CD4-positive, alpha-beta T cell (primary cell): ENCODE measurements at places on chromosomes 7 and 10.

DNA sequence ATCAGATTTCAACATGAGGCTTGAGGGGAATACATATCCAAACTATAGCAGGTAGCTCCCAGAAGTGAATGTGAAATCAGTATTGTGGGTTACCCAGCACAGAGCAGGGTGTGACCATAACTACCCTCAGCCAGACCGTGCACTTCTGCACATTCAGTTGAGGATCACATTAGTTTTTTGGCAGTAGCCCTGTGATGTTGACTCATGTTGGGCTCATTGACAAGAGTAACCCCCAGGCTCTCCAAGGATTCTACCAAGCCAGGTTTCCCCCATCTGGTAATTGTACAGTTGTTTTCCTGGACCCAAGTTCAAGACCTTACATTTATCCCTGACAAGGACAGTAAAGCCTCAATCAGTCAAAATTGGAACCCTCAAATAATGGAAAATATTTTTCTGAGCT lies 11.7 kb upstream of the CPA4 start:
- no peak for DNase-seq

DNA sequence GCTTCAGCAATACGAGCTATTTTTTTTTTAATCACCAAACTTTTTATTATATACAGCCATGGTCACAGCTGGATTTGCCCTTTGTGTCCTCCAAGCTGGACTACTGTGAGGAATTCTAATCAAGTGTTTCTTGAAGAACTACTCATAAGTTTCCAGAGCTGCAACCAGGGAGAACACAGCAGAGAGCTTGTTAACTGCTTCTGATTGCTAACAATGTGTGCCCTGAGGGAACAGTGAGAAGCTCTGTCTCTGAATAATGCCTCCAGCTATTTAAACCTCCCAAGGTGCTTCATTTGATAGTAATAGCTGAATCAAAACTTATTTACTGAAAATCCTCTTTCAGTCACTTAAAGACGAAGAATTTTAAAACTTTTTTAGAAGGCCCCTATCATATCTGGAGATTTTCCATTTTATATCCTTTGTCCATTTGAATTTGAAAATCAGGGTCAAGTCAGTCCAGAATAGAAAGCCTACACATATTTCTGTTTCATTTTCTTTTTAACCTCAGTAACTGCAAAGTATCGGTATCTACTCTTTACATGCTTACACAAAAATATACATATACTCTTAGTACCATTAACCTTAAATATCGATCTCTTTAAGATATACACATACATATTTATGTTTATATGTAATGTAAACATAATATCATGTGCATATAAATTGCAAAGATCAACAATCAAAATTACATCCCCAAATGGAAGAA lies 1024.2 kb downstream of the GRM8 start:
- no peak for DNase-seq

- no peak for DNase-seq
Measured at GRCh38 chr7:23810099-23810498, 100.1 kb downstream of the STK31 start.

DNA sequence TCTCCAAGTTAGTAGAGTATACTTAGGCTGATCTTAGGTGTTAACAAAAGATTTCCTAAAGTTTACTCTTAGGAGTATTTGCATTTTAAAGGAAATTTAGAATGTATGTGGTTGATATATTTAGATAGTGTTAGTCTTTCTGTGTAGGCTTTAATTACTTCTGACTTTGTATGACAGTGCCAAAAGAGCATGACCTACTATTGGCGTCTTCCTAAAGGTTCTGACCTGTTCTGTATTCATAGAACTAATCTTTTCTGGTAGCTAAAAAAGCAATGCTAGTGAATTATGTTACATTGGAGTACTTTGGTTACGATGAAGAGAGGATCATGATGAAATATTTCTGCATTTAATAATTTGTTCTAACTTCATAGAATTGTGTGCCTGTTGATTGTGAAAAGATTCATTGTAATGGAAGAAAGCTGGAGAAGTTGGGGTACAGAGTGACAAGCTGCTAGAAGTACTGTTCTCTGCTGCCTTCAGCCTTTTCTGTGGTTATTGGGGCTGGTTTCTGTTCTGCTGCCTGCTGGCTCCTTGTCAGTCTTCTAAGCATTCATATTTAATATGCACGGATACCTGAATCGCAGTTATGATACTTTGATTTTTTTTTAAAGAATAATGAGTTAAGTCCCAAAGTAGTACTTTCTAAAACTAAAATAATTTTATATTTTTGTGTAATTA lies 13.2 kb downstream of the WAC start:
- no peak for DNase-seq

GRCh38 chr10:7853890-7854289 lies 35.6 kb downstream of the TAF3 start:
- DNase-seq: no peak

GRCh38 chr10:5843686-5844344 lies 30.6 kb upstream of the GDI2 start:
- no peak for DNase-seq

GRCh38 chr10:131109726-131110125 lies 201.8 kb downstream of the TCERG1L start:
- DNase-seq: no peak
